ENCODE measurements at places on chromosomes 12 and 14. TPM values are rescaled to one million over a fixed set of nuclear protein-coding genes. Genes with fewer than 3 reads are reported as not detected.
A peak's percentile ranks its signal among the peaks of the same experiment; 100 is the strongest.

CDH24 gene
- total RNA-seq: 3.4 TPM

GRCh38 chr12:32249777-32250176, 143.1 kb downstream of the BICD1 start:
- ATAC-seq: no peak

DNA sequence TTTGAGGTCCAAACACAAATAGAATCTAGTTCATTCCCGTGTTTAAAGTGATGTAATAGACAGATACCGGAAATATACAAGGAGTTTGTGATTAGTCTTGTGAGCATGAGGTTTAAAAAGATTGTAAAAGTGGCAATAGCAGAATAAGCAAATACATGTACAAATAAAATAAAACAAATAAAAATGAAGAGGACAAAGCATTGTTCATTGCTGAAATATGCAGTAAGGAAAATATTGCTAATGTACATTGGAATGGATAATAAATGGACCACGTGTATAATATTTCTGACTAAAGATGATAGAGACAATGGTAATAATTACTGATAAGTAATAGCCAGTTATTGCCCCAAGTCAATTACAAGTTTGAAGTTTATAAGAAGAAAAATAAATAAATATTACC, 75.6 kb upstream of the RTL1 start:
- ATAC-seq: no peak

DNA sequence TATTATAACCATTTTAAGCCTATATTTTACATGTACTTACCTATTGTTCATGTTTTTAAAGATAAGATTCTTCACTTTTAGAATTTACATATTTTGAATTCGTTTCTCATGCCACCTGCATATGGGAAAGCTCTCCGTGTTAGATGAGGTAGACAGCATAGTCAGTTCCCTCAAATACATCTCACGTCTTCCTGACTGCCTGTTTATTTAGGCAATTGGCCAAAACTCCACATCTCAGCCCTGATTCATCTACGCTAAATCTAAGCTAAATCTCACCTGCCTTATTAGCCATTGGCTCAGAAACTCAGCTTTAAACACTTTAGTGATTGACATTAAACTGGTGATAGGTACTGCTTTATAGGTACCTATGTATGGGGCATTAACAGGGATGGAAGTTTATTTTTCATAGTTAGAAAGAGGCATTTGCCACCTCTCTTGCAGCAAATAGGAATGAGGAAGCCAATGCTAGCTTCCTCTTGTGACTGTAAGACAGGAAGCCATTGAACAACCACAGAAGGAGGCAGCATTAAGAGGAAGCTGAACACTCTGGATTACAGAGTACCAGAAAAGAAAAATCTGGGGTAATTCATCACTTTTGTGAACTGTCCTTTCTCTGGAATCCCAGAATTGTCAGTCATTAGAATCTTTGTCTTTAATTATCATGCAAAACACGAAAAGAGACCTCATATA, 111.9 kb downstream of the LRFN5 start:
- ATAC-seq: no peak

DNA sequence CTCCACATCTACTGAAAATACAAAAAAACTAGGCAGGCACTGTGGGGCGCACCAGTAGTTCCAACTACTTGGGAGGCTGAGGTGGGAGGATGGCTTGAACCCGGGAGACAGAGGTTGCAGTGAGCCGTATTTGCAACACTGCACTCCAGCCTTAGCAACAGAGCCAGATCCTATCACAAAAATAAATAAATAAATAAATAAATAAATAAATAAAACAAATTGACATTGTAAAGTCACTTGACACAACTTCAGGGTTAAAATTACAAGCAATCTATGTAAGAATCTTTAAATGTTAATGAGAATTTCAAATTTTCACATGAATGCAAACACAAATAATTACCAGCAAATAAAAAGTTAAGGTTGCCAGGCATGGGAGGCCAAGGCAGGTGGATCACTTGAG, 11.1 kb downstream of the ATXN2 start:
- no peak for ATAC-seq

GRCh38 chr12:15757553-15758255, 31.5 kb downstream of the EPS8 start:
- ATAC-seq: peak; percentile 99

Data from esophagus mucosa (tissue), 1 donor.